ENCODE measurements at places on chromosomes 16 and 17. TPM values are rescaled to one million over a fixed set of nuclear protein-coding genes. Genes with fewer than 3 reads are reported as not detected.

DNA sequence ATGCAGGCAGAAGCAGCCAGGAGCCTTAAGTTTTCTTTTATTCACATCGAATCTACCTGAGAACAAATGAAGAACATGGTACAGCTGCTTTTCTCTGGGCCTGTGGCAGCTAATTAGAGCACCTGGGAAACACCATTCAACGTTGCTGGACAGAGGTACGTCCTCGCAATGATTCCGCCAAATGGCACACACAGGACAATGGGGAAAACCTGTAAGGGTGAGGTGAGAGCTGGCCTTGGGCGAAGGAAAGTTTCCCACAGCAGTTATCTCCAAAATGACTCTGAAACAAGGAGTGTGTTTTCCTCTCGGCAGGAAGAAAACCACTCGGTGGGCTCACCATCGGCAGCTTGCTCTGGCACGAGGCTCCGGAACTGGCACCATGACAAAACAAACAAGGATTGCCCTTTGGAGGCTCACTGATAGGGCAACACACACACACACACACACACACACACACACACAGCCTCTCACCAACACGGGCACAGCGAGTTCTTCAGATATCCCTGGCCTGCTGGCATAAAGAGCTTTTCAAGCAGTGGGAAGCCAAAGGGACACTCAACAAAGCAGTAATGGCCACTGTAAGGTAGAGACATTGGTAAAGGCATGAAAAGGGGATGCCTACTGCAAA, 73.7 kb downstream of the ZFHX3 start:
- peak; percentile 84 for DNase-seq

DNA sequence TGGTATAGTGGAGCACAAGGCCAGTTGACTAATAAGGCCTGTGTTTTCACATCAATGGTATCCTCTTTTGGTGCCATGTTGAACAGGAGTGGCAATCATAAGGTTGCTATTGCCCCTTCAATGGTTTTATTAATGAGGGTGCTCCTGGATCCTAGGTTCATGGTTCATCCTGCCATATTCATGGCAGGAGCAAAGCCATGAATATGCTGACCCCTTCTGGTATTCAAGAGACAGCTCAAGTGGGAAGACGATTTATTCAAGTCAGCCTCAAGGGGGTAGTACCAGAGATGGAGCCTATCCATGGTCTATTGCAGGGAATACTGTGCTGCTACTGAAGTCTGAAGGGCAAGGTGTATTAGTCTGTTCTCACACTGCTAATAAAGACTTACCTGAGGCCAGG, 2.6 kb downstream of the ABCA9 start:
- DNase-seq, result no peak

- DNase-seq, result no peak
Measured at GRCh38 chr17:81706757-81707624, 3.8 kb downstream of the MRPL12 start.

GRCh38 chr16:66580605-66581209, 1.4 kb downstream of the CMTM2 start:
- DNase-seq, result no peak

GRCh38 chr17:29623283-29623647, 553 bp upstream of the CORO6 start:
- DNase-seq, result no peak

- DNase-seq, result no peak
Measured at GRCh38 chr16:7321661-7322060, 11.0 kb upstream of the RBFOX1 start.

- no peak for DNase-seq
Measured at GRCh38 chr16:1780677-1781072, 1.7 kb downstream of the SPSB3 start.

DNA sequence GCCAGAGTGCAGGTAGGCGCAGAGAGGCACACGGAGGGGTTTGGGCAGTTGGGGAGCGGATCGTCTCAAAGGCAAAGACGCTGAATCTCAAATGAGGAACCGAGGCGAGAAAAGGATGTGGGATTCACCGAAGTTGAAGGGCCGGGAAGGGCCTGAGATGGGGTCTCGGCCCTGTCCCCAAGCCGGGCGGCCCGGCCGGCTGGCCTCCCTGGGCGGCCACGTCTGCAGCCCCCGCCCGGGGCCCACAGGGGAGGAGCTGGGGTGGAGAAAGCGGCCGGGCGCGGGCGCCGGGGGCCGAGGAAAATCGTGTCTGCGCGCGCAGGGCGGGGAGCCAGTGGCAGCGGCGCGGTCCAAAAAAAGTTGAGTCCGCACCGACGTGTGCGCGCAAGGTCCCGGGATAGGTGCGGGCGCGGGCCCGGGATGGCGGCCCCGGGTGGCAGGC, 458 bp downstream of the SLC12A4 start:
- DNase-seq, result no peak

DNA sequence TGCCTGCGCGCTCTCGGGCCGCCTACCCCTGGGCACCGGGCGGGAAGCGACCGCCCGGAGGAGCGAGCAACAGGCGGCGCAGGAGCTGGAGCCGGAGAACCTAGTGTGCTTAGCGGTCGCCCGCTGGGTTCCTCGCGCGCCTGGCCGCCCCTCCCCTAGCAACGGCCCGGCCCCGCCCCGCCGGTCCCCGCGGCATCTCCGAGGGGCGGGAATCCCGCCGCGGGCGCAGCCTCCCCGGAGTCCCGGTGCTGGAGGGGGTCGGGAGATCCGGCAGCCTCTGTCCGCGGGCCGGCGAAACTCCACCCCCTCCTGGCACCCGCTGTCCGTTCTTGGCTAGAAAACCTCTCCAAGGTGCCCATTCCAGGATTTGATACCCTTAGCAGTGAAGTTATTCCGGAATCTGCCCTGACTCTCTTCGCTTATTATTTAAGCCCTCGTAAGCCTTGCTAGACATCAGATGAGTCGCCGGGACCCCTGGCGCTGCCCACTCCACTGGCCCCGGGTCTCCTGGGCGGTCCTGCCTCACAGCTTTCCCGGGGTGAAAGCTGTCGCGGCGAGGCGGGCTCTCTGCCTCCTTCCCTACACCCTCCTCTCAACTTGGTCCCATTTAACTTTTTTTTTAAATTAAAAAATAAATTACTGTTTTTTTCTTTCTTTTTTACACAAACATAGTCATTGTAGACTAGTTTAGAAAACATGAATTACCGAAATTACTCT, at the start of gene RPRML:
Gene RPRML, minus strand, starts transcription at position 107 of the 717 bp plus-strand sequence. CDS start 246 bp downstream, outside the sequence.
- DNase-seq, result peak; percentile 51

- no peak for DNase-seq
Measured at GRCh38 chr16:86367291-86368072, 142.8 kb upstream of the FOXF1 start.

GRCh38 chr16:19431636-19432340, 14.1 kb downstream of the TMC5 start:
- no peak for DNase-seq

- DNase-seq, result no peak
Measured at GRCh38 chr16:31009120-31009519, 1.3 kb downstream of the STX1B start.

- DNase-seq, result no peak
Measured at GRCh38 chr17:32223703-32224102, 41.9 kb upstream of the RHBDL3 start.

GRCh38 chr16:48452991-48453760, 68.0 kb upstream of the SIAH1 start:
- DNase-seq, result no peak

GRCh38 chr17:69796078-69796477, 278.9 kb upstream of the KCNJ16 start:
- no peak for DNase-seq

- DNase-seq, result peak; percentile 53
Measured at GRCh38 chr16:67934306-67935100, 2.1 kb downstream of the PSMB10 start.

- peak; percentile 56 for DNase-seq
Measured at GRCh38 chr16:85613604-85614337, 649 bp downstream of the GSE1 start.

GRCh38 chr17:73231395-73231794, 30.3 kb downstream of the CPSF4L start:
- DNase-seq, result no peak

- no peak for DNase-seq
Measured at GRCh38 chr17:39196241-39196807, 1.1 kb downstream of the CACNB1 start.

DNA sequence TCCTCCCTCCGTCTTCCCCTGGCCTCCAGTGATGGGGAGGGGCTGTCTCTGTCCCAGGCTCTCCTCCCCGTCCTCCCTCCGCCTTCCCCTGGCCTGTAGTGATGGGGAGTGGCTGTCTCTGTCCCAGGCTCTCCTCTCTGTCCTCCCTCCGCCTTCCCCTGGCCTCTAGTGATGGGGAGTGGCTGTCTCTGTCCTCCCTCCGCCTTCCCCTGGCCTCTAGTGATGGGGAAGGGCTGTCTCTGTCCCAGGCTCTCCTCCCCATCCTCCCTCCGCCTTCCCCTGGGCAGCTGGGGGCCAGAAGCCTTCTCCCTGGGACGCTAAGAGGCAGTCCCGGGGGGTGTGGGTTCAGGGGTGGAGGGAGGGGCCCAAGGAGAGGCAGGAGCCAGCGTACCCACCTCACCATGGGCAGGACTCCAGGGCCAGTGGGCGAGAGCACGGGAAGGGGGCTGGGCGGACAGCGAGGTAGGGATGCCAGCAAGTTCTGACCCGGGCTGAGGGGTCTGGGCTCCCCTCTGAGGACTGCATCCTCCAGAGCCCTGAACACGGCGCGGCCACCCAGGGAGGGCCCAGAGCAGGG, 14.8 kb downstream of the UTS2R start:
- DNase-seq, result no peak

GRCh38 chr17:69609473-69610305, 195.2 kb downstream of the MAP2K6 start:
- no peak for DNase-seq

GRCh38 chr17:74677558-74678466, 34.9 kb downstream of the CD300LF start:
- no peak for DNase-seq

DNA sequence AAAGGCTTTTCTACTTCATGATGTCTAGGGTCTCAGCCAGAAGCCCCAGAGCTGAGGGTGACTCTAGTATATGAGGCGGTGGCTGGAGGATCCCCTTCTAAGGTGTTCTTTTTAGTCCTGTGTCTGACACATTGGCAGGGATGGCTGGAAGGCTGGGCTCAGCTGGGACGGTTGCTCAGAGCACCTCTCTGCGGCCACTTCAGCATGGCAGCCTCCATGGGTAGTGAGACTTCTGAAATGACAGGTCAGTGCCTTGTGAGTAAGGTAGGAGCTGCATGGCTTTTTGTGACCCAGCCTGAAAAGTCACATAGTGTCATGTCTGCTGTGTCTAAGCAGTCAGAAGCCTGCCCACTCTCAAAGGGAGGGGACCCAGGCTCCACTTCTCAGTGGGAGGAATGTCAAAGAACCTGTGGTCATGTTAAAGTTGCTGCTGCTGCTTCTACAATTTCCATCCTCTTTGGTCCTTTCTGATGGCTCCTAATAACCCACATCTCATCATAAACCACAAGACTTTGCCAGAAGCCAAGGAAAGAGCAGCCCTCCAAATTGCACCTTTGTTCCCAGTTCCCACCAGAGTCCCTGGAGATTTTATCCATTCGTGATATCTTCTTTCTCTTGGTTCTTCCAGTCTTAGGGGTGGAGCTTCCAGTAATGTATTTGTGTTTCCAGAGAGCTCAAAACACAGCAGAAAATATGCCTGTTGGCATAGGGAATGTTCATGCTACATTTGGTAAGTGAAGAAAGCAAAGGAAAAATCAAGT, 15.4 kb upstream of the KCNG4 start:
- DNase-seq, result no peak

DNA sequence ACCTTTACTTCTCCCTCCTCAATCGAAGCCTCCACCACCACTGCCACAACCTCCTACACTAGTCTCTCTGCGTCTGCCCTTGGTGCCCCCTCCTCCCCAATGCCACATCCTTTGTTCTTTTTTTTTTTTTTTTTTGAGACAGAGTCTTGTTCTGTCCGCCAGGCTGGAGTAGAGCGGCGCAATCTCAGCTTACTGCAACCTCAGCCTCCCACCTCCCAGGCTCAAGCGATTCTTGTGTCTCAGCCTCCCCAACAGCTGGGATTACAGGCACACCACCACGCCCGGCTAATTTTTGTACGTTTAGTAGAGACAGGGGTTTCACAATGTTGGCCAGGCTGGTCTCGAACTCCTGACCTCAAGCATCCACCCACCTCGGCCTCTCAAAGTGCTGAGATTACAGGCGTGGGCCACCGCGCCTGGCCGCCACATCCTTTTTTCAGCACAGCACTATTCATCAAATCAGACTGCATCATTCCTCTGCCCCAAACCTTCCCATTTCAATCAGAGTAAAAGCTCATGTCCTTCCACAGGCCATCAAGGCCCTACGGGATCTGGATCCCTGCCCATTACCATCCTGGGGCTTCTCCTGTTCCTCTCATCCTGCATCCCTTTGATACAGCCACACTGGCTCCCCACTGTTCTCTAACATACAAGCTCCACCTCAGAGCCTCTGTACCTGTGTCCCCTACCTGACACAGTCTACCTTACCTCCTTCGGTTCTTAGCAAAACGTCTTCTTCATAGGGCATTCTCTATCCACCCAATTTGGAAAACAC, 2.0 kb downstream of the KLHL11 start:
- no peak for DNase-seq

GRCh38 chr17:10516065-10516464, 2.3 kb downstream of the MYH1 start:
- no peak for DNase-seq

GRCh38 chr16:27408012-27408601, 6.1 kb downstream of the IL21R start:
- no peak for DNase-seq

DNA sequence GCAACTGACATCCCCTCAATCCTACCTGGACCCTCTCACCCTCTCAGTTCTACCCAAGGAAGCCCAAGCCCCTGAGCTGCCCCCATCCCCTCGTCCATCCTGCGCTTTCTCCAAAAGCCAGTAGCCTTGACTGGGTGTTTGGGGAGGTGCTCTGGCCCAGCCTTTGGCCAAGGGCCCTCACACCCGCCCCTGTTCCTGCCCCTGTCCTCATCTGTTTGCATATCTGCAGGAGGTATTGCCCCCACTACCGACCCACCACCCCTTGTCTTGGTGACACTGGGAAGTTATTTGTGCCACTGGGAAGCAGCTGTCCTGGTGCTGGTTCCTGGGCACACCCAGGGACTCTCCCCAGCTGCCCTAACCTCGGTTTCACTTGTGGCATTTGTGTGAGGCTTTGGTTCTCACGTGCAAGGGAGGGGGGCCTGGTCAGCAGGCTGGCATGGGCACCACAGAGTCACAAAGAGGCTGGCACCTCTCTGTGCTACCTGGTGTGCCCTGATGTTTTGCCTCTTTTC, 75.3 kb downstream of the MRC2 start:
- DNase-seq, result no peak

CKLF gene
- 10.5 TPM for total RNA-seq

PDIA2 gene
- 0.23 TPM for total RNA-seq

PIK3R6 gene
- total RNA-seq, result 0.18 TPM

HOXB5 gene
- 0.55 TPM for total RNA-seq

RNF135 gene
- 4.7 TPM for total RNA-seq

CCL8 gene
- total RNA-seq, result not detected

NACA2 gene
- not detected for total RNA-seq

NPB gene
- total RNA-seq, result 0.13 TPM

GLIS2 gene
- 1.6 TPM for total RNA-seq

ACE gene
- total RNA-seq, result 1.0 TPM

LRRC46 gene
- 0.40 TPM for total RNA-seq

NMT1 gene
- total RNA-seq, result 77.0 TPM

KRT15 gene
- 0.15 TPM for total RNA-seq

RAI1 gene
- 7.8 TPM for total RNA-seq

AURKB gene
- 0.68 TPM for total RNA-seq
